ENCODE measurements at places on chromosomes 7 and 10. TPM values are rescaled to one million over a fixed set of nuclear protein-coding genes. Genes with fewer than 3 reads are reported as not detected.

GIMAP8 gene
- 15.2 TPM for total RNA-seq

SFTPA1 gene
- total RNA-seq: not detected

PLAU gene
- 9.5 TPM for total RNA-seq

MEOX2 gene
- 43.1 TPM for total RNA-seq

GRCh38 chr10:125928928-125929585 lies 32.7 kb downstream of the FANK1 start:
- no peak for DNase-seq

EPHB4 gene
- total RNA-seq: 70.6 TPM

GRCh38 chr7:73988197-73988596 lies 39.8 kb upstream of the ELN start:
- no peak for DNase-seq

DNA sequence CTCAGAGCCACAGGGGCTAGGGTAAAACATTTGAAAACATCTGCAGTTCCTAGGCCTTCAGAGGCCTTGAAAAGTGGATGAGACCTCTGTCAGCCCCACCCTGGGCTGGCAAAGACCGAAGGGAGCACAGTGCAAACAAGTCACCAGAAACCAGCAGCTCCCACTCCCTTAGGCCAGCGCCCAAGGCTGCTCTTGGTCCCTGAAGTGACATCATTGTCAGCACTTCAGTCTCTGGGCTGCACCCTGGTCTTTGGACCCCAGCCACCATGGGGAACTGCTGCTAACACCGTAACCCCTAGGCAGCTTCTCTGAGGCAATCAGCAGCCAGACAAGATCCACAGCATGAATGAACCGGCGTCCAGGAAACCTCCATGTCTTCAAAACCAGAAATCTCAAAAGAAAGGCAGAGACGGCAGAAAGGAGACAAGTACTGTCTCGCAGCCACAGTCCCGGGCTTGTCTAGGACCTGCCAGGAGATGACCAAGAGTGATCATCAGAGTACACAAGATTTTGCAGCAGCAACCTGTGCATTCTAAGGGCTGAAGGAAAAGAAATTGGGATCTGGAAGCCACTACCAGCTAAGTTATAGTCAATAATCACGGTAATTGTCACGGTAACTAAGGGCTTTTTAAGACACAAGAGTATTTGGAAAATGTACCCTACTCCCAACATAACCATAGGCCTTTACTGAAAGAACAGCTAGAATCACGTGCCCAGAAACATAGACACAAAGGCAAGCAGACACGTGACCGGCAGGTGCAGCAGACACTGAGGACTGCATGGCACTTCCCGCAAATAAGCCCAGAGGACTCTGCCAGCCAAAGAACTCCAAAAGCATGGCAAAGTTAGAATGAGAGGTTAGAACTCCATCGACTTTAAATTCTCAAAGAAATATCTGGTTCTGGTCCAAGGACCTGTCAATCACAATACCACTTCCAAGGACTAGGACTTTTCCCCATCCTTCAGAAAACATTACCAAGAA lies 23.3 kb downstream of the CPXM2 start:
- no peak for DNase-seq

EBLN1 gene
- total RNA-seq: not detected

- DNase-seq: no peak
Measured at GRCh38 chr10:7405637-7406036, 5.2 kb downstream of the SFMBT2 start.

DMTF1 gene
- total RNA-seq: 252 TPM

INMT gene
- 24.8 TPM for total RNA-seq

ADAP1 gene
- total RNA-seq: 11.7 TPM

DNA sequence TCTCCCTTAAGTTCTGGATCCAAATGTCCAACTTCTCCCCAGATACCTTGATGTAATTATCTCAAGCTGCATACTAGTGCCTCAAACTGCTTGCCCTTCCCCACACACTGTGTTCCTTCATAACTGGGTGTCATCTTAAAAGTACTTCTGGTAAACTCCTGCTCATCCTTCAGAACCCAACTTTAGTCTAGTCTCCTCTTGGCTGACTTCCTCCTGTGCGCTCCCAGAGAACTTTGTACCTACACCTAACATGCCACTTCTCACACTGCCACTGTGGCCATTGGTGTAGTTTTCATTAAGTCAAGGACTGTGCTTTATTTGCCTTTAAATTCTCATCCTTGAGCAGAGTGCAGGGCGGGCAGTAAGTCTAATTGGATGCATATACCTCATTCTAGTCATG lies 575.2 kb upstream of the GALNT17 start:
- DNase-seq: no peak

DNA sequence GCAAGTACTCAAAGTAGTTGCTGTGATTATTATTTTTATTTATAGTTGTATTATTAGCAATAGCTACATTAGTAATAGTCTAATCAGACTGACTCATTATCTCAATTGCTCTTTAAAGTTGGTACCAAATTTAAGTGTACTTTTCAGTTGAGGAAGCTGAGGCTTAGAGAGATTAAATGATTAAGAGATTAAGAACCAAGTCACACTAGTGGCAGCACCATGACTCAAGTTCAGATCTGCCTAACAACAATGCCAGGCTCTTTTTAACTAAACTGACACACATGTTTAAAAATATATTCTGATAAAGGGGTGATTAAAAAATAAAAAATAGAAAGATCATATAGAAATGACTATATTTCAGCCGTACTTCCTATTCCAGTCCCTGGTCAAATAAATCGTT lies 42.0 kb downstream of the FZD1 start:
- DNase-seq: no peak

- peak; percentile 15 for DNase-seq
Measured at GRCh38 chr10:31320550-31321211, 1.7 kb downstream of the ZEB1 start.

- DNase-seq: no peak
Measured at GRCh38 chr10:70115948-70116682, 16.5 kb downstream of the AIFM2 start.

LDB3 gene
- total RNA-seq: 7.1 TPM

ZNF727 gene
- total RNA-seq: 0.32 TPM

DNA sequence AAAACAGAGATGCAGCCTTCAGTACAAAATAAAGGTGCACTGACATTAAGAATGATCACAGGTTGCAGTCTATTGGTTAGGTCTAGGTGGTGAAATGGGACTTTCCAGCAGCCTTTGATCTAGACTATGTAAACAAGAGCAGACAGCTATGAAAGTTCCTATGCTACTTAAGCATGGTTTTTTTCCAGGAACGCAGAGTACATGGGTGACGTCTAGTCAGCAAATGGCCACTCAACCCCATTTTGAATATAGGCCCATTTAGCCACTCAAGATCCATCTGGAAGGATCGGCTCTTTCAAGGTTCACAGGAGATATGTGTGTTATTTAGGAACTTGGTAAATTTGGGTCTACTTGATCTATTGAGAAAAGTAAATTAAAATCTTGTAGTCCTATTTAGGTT lies 1424.6 kb upstream of the LRRTM3 start:
- DNase-seq: no peak

DNA sequence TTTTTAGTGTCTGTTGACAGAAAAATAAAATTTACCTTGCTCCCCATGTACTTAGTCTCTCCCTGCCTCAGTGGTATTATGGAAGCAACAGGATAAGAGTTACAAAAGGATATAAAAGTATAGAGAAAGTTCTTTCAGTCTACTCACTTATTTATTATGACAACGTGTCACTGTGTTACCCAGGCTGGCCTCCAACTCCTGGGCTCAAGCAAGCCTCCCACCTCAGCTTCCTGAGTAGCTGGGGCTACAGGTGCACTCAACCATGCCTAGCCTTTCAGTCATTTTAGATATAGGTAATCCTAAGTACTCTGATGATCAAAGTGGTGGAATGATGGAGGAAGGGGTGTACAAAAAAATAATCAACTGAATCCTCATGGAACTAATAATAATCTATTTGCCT lies 215.2 kb upstream of the MKLN1 start:
- no peak for DNase-seq

NKX1-2 gene
- not detected for total RNA-seq

- no peak for DNase-seq
Measured at GRCh38 chr10:33982995-33983394, 648.5 kb upstream of the NRP1 start.

OR6B1 gene
- total RNA-seq: not detected

ANXA8 gene
- total RNA-seq: 7.7 TPM

ZMIZ2 gene
- 13.3 TPM for total RNA-seq

COL13A1 gene
- total RNA-seq: 9.2 TPM

GRCh38 chr7:99362801-99363200 lies 11.7 kb upstream of the ARPC1B start:
- DNase-seq: no peak

GRCh38 chr7:55523366-55523765 lies 48.9 kb downstream of the VOPP1 start:
- DNase-seq: no peak

ADIRF gene
- total RNA-seq: 112 TPM

C10orf53 gene
- total RNA-seq: not detected

GRCh38 chr10:66457629-66458028 lies 468.2 kb upstream of the LRRTM3 start:
- no peak for DNase-seq

DNA sequence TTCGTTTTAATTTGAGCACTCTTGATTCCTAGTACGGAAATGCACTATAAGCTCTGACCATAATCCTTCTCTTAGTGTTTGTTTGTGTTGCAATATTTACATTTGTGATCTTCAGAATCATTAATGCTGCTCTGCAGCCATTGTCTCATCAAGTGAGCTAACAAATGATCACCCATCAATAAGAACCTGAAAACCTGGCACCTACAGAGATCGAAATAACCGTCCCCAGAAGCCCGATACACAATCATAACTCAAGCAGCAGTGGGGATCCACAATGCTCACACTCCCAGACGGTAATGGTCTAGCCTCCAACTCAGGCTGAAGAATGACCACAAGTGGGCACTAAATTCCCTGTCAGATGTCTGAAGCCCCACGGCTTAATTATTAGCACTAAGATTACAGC lies 156.0 kb upstream of the NFE2L3 start:
- no peak for DNase-seq

GIMAP4 gene
- 43.9 TPM for total RNA-seq

UCMA gene
- total RNA-seq: not detected

CUBN gene
- total RNA-seq: 6.1 TPM

IGFBP1 gene
- total RNA-seq: not detected

DNA sequence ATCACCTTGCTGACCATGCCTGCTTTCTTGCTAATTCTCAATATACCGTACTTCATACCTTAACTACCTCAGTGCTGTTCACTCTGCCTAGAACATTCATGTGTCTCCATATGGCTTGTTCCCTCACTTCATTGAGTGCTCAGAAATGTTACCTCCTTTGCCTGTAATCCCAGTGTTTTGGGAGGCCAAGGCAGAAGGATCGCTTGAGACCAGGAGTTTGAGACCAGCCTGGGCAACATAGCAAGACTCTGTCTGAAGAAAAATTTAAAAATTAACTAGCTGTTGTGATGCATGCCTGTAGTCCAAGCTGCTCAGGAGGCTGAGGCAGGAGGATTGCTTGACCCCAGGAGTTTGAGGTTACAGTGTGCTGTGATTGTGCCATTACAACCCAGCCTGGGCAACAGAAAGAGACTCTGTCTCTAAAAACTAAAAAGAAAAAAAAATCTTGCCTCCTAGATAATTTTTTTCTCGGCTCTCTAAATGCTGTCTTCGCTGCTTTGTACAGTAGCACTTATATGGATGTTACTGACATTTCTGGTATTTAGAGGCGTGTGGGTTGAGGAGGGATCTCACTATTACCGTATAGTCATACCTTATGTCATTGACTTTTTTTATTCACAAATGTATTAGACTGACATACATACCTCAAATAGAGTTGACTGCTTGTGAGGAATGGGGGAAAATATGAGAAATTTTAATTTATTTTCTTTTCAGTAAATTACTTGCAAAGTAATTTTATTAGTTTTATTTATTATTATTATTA lies 63.7 kb downstream of the LCOR start:
- no peak for DNase-seq

- DNase-seq: no peak
Measured at GRCh38 chr10:600234-600633, 89.2 kb downstream of the DIP2C start.

DNA sequence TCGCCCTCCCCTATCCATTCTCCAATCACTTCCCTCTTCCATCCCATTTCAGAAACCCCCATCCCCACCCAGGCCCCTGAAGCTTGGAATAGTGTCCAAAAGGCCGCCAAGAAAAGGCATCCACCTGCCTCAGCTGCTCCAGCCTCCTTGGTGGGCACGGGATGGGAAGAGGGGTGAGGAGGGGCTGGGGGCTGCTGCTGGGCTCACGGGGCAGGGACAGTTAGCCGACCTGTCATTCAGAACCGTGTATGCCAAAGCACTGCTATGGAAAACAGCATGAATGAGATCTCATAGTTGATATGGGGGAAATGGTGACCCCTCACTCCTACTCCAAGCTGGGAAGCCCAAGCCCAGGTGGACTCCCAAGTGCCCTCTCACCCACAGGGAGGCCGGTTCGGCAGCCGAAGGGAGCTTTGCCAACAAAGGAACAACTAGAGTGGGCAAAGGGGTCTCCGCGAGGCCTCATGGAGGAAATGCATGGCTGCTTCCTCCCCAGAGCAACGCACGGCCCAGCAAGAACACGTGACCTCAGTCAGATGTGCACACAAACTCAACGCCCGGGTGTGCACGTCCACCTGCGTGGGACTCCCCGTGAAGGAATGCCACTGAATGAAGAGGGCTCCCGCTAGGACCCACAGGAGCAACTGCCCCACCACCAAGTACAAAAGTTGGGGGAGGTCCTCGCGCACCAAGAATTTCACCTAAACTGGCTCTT lies 52.5 kb downstream of the EBF3 start:
- DNase-seq: no peak

DNA sequence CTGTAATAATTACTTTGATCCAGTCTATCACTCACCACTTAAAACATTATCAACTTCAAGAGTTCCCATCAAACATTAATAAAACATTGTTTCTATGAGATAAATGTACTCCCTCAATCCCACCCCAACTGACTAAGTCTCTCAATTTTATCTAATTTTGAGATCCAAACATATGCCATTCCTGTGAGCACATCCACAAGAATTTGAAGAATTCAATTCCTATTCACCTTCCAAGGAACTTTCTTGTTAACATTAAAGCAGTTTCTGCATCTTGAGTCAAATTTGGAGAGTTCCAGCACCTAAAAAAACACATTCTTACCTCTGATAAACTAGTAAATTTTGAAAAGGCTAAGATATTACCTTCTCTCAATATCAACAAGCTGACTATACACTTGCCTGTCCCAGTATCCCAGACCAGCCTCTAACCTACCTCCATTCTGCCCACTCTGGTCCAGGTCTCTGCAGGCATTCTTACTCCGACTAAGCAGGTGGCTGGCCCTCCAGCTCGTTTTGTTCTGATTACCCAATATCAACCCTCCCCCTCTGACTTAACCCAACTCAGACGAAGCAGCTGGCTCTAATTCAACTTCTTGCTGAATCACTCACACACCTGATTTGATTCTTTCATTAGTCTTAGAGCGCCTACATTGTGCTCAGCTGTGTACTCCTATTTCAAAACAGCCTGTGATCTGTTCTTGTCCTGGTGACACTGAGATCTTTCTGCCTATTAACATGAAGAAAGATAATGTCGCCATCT lies 275.2 kb downstream of the IPMK start:
- no peak for DNase-seq

C7orf25 gene
- 4.0 TPM for total RNA-seq

GRCh38 chr7:138838166-138838565 lies 40.2 kb upstream of the ATP6V0A4 start:
- DNase-seq: no peak

MYOF gene
- total RNA-seq: 99.1 TPM

All from urinary bladder (tissue), 4 donors.